ENCODE measurements at places on chromosomes 6 and 20. TPM values are rescaled to one million over a fixed set of nuclear protein-coding genes. Genes with fewer than 3 reads are reported as not detected.

The MAVS gene
- 31.6 TPM for total RNA-seq

- no peak for DNase-seq
These were observed 69.2 kb downstream of the PLEKHG1 start for GRCh38 chr6:150668900-150669302.

DNA sequence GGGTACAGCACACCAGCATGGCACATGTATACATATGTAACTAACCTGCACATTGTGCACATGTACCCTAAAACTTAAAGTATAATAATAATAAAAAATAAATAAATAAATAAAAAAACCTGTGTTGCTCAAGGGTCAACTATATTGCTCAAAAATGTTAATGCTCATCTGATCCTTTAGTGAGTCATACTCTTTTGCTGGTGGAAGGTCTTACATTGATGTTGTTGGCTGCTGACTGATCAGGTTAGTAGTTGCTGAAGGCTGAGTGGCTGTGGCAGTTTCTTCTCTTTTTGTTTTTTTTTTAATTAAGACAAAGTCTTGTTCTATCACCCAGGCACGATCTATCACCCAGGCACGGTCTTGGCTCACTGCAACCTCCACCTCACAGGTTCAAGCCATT, 29.6 kb upstream of the SMIM26 start:
- DNase-seq, result no peak

GRCh38 chr6:39850736-39851297, 58.6 kb downstream of the DAAM2 start:
- no peak for DNase-seq

The LYRM4 gene
- 22.7 TPM for total RNA-seq

DNA sequence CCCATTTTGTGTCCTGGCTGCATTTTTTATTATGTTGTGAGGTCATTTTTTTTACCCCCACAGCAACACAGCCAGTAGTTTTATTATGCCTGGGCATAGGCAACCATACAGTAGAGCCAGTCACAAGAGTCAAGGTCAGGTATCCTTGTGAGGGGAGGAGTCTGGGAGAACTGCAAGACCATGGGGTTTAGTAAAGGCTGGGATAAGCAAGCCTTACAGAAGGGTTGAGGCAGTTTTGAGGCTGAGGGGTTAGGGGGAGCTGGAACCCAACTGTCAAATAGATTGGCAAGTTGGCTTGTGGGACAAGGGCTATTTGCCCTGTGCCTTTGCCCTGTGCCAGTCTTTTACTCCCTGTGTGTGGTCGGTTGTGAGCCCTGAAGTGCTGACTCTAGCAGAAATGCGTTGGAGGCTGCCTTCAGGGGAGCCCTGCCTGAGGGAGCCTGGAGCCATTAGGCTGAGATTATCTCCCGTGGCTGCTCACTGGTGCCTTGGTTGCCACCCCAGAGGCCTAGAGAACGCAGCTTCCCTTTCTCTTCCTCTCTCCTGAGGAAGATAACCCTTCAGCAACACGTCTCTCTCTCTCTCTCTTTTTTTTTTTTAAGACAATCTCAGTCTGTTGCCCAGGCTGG, 31.1 kb downstream of the RALY start:
- no peak for DNase-seq

DNA sequence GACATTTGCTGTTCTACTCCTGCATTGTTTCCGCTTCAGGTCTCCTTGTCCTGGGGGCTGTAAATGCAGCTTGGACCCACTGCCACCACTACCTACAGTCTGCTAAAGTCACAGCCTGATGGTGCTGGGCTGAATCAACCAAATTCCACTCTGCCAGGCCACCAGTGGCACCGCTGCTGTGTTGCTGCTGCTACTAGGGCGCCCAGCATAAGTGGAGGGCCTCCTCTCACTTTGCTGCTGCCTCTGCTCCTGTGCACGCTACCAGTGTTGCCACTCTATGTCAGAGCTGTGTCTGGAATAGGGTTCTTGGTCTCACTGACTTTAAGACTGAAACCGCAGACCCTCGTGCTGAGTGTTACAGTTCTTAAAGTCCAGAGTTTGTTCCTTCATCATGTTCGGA, 1.4 kb upstream of the SSR1 start:
- DNase-seq, result no peak

DNA sequence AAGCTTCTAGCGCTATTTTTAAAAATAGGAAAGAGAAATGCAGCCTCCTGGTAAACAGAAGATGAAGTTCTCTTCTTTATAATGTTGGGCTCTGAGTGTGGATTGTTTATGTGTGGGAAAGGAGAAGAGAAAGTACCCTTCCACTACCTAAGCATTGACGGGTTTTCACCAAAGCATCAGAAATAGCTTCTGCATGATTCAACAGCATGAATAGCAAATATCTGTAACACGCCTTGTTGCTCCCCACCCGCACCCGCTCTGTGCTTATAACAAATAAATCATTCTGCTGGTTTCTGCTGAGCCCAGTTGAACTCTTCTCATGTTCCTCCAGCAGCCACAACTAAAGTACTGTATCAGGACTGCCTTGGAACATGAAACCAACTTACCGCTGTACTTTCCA, 20.7 kb downstream of the TXLNB start:
- DNase-seq, result no peak

The CST8 gene
- not detected for total RNA-seq

GRCh38 chr6:118249680-118250079, 298.4 kb upstream of the PLN start:
- DNase-seq, result no peak
